ENCODE measurements at places on chromosomes 12 and 14. TPM values are rescaled to one million over a fixed set of nuclear protein-coding genes. Genes with fewer than 3 reads are reported as not detected.

DNA sequence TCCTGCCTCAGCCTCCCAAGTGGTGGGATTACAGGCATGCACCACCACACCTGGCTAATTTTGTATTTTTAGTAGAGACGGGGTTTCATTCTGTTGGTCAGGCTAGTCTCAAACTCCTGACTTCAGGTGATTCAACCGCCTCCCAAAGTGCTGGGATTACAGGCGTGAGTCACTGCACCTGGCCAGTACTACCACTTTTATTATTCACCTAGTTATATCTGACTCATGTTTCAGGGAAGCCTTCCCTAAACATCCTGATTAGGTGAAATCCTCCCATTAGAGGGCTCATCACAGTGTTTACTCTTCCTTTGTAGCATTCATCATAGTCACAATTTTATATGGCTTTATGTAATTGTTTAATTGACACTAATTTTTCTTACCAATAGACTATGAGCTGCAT is 295.3 kb upstream of the SOX5 start:
- no peak for DNase-seq

DNA sequence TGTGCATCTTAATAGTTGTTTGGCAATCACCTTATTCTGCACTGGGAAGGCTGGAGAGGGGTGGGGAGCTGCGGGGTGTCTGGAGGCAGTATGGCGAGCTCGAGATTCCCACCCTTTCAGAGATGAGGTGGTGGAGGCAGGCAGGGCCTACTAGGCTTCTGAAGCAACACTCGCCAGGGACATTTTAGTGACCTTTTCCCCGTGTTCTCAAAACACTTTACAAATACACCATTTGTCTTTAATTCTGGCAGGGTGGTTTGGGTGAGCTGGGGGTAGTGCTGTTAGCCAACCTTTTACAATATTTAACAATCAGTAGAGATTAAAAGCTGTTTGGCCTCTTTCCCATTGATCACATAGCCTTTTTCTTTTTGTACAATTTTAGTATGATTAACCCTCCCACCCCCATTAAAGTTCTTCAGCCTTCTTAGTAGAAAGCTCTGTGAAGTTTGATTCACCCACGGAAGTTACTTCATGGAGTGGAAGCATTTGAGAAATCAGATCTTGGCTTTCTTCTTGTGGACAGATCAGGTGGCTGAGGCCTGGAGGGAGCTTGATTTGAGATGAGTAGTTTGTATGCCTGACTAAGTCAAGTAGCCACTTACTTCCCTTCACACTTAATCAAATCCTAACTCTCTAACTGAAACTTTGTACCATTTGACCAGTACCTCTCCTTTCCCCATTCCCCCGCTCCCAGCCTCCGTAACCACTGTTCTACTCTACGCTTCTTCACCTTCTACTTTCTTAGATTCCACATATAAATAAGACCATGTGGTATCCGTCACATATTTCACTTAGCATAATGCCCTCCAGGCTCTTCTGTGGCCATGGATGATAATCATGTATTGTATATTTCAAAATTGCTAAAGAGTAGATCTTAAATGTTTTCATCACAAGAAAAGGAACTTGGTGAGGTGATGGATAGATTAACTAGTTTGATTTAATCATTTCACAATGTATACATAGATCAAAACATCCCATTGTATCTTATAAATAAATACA is 41.0 kb downstream of the TRAF3 start:
- no peak for DNase-seq

- no peak for DNase-seq
Measured at GRCh38 chr12:96502949-96503532, 13.7 kb downstream of the CFAP54 start.

GRCh38 chr12:107362960-107363359 is 269.6 kb upstream of the CRY1 start:
- no peak for DNase-seq

- DNase-seq, result peak; percentile 35
Measured at GRCh38 chr14:68665792-68666204, 127.1 kb downstream of the ZFP36L1 start.

DNA sequence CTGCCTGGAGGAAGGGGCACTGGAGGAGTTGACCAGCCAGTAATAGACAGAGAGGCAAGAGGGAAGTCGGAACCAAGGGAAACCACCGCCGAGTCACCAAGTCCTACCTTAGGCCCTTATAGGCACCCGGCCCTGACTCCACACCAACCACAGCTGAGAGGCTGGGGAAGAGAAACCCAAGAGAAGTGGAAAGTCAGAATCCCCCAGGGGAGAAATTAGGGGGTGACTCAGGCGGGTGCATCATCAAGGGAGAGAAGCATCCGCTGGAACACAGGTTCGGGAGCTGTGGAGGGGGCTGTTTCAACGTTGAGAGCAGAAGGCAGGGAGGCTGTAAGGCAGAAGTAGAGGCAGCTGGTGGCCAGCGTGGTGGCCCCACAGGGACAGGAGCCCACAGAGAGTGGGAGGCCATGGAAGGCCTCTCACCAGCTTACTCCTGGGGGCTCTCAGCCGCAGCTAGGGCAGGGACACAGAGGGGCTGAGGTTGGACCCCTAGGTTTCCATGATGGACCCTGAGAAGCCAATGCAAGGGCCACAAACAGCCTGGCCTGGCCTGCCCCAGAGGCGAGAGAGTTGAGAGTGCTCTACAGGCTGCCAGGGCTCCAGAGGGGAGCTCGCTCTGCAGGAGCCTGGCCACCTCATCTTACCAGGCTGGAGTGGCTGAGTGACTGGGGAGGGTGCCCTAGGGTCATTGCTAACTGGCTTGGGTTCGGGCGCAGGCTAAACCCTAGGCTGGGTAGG is 1.4 kb upstream of the TRMT61A start:
- no peak for DNase-seq

GRCh38 chr12:104132351-104132956 is 5.6 kb downstream of the NFYB start:
- DNase-seq, result no peak

- no peak for DNase-seq
Measured at GRCh38 chr12:53231671-53231920, 413 bp downstream of the RARG start.

GRCh38 chr14:87175175-87175574 is 817.8 kb downstream of the GALC start:
- DNase-seq, result no peak

- no peak for DNase-seq
Measured at GRCh38 chr12:28937196-28937595, 211.9 kb upstream of the FAR2 start.

GRCh38 chr14:47763188-47763854 is 87.9 kb upstream of the MDGA2 start:
- DNase-seq, result no peak

- DNase-seq, result no peak
Measured at GRCh38 chr12:58592475-58593207, 327.7 kb downstream of the LRIG3 start.

DNA sequence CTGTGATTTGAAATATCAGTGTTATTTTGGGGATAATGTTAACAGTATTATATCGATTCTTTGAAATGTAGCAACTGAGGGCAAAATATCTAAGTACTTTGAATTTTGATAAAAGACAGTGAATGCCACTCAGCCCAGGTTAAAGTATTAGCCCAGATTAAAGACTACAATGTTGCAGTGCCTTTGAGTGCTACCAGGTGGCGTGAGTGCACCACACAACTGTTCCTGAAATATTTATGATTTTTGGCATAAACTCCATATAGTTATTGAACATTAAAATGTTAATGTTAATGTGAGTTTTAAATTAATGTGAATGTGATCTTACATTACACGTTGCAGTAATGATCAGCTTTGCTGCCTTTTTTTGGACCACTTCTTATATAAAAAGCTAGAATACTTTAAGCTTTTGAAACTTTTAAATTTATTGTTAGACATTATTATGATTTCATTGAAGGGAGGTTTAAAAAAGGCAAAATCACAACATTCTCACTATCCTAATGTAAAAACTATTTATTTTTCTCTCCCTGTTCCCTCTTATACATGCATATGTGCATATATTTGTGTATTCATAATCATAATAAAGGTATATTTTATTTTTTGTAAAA is 22.5 kb downstream of the MRPS35 start:
- DNase-seq, result peak; percentile 50

GRCh38 chr14:68788996-68789820 is 3.7 kb downstream of the ZFP36L1 start:
- peak; percentile 94 for DNase-seq

- no peak for DNase-seq
Measured at GRCh38 chr12:54138219-54138618, 50.6 kb downstream of the SMUG1 start.

LIN7A gene
- 0.63 TPM for total RNA-seq

LRIG3 gene
- total RNA-seq, result not detected

STAC3 gene
- total RNA-seq, result 10.0 TPM

CCDC184 gene
- total RNA-seq, result 0.63 TPM

PRKCH gene
- 312 TPM for total RNA-seq

GPD1 gene
- not detected for total RNA-seq
